ENCODE measurements at places on chromosomes 2 and 18.

- DNase-seq: no peak
Measured at GRCh38 chr2:230878599-230879188, 14.0 kb downstream of the ITM2C start.

- no peak for DNase-seq
Measured at GRCh38 chr2:186572705-186573104, 17.2 kb upstream of the ITGAV start.

DNA sequence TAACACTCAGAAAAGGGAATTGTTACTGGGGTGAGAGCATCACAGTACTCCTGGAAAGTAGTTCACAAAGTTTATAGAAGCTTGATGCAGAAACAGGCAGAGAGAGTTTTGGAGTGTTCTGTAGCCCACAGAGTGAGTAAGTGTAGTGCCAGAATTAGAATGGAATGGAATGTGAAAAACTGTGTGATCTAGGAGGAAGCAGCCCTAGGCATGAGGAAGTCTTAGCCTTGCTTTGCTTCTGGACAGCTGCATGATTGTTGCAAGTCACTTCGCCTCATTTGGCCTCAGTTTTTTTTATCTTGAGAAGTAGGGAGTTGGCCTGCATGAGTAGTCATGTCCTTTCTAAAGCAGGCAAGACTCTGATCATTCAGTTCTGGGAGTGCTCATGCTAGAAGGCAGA, 10.9 kb downstream of the SERPINB12 start:
- no peak for DNase-seq

- DNase-seq: no peak
Measured at GRCh38 chr2:237892478-237892877, 33.1 kb downstream of the RAMP1 start.

- no peak for DNase-seq
Measured at GRCh38 chr2:237351046-237351445, 62.9 kb downstream of the COL6A3 start.

GRCh38 chr2:45759310-45759851, 107.9 kb downstream of the PRKCE start:
- no peak for DNase-seq

DNA sequence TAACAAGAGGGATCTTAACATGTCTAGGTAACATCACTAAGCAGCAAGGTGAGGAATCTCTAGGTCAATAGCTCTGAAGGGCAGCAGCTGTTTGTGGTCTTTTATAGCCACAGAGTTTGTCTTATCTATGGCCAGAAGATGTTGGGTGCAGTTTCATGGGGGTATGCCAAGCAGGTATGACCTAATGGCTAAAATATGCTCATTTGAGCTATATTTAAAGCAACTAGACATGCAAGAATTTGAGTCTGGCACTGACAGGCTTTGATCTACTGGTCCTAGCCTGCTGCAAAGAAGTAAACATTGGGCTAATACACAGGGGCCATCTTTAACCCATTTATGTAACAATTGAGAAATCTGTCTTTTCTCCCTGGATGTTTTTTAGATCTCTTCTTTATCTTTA, 13.9 kb upstream of the UGP2 start:
- no peak for DNase-seq

GRCh38 chr2:24337890-24338289, 22.4 kb downstream of the ITSN2 start:
- no peak for DNase-seq

DNA sequence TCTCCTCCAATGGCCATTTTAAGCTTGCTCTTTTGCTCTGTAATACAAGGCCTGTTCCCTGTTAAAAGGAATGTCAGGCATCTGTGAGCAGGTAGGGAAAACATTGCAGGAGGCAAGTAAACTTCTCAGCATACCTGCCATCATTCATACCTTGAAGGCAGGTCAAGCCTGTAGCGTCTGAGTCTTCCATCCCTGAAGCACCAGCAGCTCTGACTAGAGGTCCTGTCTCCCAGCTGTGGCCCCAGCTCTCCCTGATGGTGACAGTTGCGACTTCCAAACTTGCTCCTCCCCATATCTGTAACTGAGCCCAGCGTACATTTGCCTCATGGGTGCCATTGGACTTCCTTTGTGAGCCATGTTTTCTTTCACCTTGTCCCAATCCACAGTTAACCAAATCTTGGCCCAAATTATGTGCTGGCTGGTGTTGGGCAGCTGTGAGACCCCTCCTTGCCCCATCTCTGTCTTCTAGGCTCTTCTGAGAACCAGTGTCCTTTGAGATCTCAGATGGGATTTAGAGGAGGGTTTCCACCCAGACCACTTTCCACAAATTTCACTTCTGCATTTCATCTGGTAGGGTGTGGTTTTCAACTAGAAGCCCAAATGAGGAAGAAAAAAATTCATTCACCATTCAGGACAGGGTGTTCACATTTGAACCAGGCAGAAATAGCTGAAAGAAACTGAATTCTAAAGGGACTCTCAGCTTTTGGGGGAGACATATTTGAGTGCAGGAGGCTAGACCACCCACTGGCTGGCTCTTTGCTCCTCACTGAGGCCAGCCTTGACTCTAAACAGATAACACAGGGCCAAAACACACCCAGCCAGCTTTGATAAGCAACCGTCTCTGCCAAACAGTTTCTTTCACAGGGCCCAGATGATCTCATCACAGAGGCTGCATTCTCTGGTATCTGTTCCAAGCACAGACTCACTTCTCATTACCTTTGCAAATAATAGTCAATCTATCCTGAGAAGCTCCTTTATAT, 66.4 kb upstream of the MSH2 start:
- DNase-seq: no peak

DNA sequence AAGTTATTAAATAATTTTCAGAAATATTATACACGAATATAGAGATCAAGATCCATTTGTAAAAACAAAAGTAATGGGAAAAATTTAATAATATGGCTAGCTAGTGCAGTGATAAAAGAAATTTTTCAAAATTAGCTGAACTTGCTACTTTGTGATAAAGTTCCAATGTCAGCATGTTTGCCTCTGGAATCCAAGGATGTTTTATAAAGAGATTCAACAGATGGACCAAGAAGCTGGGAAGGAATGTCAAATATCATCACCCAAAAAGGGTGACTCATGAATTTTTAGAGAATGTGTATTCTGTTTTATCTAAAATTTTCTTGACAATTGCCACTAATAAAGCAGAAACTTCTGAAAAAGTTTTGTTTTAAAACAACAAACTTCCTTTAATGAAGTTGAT, 95.3 kb downstream of the FSIP2 start:
- DNase-seq: no peak

- no peak for DNase-seq
Measured at GRCh38 chr2:222303828-222304736, 5.3 kb upstream of the PAX3 start.

- DNase-seq: no peak
Measured at GRCh38 chr2:3606370-3607201, 11.7 kb downstream of the COLEC11 start.

DNA sequence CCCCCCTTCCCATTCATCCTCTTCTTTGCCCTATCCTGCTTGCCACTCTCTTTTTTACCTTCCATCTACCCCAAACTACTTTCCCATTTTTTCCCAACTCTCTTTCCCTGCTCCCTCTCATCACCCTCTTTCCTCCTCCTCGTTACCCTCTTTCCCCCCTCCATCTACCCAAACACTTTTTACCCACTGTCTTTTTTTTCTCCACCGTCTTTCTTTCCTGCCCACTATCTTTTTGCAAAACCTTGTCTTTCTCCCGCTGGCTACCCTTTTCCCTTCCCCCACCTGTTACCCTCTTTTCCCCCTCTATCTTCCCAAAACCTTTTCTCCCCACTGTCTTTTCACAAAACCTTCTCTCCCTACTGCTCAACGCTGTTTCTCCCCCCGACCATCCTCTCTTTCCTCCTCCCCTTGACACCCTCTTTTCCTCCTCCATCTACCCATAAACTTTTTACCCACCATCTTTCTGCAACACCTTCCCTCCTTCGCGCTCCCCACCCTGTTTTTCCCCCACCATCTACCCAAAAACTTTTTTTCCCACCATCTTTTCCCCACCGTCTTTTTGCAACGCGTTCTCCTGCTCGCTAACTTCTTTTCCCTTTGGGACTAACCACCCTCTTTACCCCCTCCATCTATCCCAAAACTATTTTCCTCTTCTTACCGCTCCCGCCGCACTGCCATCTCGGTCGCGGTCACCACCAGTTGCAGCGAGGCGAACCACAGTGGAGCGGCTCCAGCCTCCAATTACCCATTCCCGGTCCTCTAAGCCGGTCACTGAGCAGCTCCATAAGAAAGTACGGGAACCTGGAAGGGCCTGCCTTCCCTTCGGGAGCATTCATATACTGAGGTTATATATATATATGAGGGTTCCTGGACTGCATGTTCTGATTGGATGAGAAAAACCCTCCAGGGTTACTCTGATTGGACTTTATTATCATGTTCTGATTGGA, 15.0 kb downstream of the CCDC74A start:
- no peak for DNase-seq

GRCh38 chr18:33720133-33720532, 142.1 kb downstream of the ASXL3 start:
- no peak for DNase-seq

DNA sequence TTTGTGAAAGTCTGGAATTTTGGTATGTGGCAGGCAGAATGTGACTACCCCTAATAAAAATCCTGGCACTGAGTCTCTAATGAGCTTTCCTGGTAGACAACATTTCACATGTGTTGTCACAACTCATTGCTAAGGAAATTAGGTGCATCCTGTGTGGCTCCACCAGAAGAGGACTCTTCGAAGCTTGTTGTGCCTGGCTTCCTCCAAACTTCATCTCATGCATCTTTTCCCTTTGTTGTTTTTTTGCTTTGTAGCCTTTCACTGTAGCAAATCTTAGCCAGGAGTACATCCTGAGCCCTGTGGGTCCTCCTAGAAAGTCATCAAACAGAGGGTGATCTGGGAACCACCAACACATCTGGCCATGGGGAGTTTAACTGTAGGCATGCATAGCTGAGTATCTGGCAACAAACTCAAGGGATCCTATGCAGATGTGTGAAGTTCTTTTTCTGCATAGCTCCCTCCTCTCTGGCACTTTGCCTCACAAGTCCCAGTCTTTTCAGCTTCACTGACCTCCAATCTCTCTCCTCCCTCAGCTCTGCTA, 42.1 kb upstream of the SERTAD2 start:
- no peak for DNase-seq

GRCh38 chr2:11874861-11875260, 128.4 kb downstream of the LPIN1 start:
- DNase-seq: no peak

GRCh38 chr2:205022841-205023240, 477.6 kb downstream of the PARD3B start:
- DNase-seq: no peak

GRCh38 chr2:42053791-42054701, 6.2 kb downstream of the PKDCC start:
- no peak for DNase-seq

DNA sequence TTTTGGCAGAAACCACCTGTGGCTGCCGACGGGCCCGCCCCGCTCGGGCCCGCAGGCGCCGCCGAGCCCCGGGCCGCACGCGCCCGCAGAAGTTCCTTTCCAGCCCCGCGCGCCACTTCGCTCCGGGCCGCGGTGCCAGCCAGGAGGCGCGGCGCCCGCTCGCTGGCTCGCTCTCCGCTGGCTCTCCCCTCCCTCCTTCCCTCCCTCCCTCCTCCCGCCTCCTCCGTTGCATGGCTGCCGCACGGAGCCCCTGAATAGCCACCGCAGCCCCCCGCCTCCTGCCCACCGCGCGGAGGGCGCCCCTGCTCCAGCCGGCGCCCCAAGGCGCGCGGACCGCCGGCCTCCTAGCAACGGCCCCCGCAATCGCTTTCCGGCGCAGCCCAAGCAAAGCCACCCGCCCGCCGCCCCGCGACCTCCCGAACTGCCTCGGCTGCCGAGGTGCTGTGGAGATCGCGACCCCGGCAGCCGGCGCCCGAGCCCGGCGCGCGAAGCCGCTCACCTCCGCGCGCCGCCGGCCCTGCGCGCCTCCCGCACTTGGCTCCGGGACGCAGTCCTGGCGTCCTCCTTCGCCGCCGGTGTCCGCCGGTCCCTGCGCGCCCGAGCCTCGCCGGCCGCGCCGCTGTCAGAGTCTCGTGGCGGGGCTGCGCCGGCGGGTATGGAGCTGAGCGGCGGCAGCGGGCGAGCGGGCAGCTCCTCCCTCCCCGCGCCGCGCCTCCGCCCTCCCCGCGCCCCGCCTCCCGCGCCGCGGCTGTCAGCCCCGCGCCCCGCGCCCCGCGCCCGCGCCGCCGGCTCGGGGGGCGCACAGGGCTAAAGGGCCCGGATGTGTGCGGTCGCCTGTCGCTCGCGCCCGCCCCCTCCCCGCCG, at the start of gene ZBTB7C:
Gene ZBTB7C (minus strand): TSS at position 657 of the 864 bp plus-strand sequence.
- DNase-seq: peak; percentile 25

- no peak for DNase-seq
Measured at GRCh38 chr2:238652771-238653157, 195.1 kb upstream of the TWIST2 start.

GRCh38 chr2:35864141-35864540, 491.4 kb upstream of the CRIM1 start:
- no peak for DNase-seq

- no peak for DNase-seq
Measured at GRCh38 chr2:103823847-103824246, 1030.1 kb upstream of the POU3F3 start.

GRCh38 chr18:76621782-76622495, 126.9 kb upstream of the ZNF516 start:
- no peak for DNase-seq

DNA sequence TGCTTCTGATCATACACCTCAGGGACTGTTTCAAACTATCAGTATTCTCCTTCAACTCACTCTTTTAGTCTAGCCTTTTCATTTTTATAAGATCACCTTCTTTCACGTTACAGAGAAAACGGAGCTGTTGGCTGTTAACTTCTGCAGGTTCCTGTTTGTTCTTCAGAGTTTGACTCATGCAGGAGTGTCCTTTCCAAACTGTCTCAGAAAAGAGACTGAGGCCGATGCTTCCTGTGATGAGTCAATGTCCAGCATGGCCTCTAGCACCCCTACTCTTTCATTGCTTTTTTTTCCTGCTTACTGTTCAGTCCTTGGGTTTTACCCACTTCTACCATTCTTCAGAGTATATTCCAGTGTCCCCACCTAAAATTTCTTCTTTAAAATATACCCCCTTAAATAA, 240.8 kb upstream of the RGPD4 start:
- DNase-seq: no peak

- DNase-seq: peak; percentile 52
Measured at GRCh38 chr2:237122214-237122666, 36.6 kb downstream of the COPS8 start.

DNA sequence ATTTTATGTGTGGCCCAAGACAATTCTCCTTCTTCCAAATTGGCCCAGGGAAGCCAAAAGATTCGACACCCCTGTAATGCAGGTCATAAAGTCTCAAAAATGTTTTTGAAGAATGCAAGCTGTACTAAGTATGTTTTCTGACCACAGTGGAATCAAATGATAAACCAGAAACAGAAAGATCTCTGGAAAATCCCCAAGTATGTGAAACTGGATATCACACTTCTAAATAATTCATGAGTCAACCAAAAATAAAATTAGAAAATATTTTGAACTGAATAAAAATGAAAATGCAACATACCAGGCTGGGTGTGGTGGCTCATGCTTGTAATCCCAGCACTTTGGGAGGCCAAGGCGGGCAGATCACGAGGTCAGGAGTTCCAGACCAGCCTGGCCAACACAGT, 34.1 kb upstream of the UBE2F start:
- DNase-seq: no peak

Data from HuH-7 (cell line).